ENCODE measurements at places on chromosomes 12 and 14.

DNA sequence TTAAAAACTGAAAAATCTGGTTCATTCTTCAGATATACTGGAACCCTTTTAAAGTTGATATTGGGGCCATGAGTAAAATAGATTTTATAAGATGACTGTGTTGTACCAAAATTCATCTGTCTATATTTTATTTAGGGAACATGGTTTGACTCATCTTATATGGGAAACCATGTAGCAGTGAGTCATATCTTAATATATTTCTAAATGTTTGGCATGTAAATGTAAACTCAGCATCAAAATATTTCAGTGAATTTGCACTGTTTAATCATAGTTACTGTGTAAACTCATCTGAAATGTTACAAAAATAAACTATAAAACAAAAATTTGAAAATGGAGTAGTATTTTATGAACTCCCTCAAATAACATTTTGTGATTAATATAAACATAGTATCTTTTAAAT is 14.2 kb downstream of the PTGER2 start:
- H3K36me3 ChIP-seq, result peaks cover 49% of the 10 kb centered on the region
- peaks cover 85% of the 10 kb centered on the region for H3K4me1 ChIP-seq
- no peaks in the 10 kb centered on the region for H3K27me3 ChIP-seq
- no peak for DNase-seq
- peak overlapping the region; percentile 74 for H3K27ac ChIP-seq

GRCh38 chr14:64467566-64467965 is 2.3 kb downstream of the AKAP5 start:
- no peaks in the 10 kb centered on the region for H3K27me3 ChIP-seq
- no peak for DNase-seq
- peaks cover 7% of the 10 kb centered on the region for H3K36me3 ChIP-seq
- no peak overlapping the region for H3K4me3 ChIP-seq

- no peak overlapping the region for H3K27ac ChIP-seq
- peaks cover 11% of the 10 kb centered on the region for H3K4me1 ChIP-seq
- no peak for DNase-seq
Observed at GRCh38 chr12:1779783-1780182, 40.6 kb upstream of the LRTM2 start.

GRCh38 chr12:27309293-27309994 is 23.2 kb upstream of the BMAL2 start:
- peaks cover 18% of the 10 kb centered on the region for H3K36me3 ChIP-seq
- DNase-seq, result no peak
- no peaks in the 10 kb centered on the region for H3K27me3 ChIP-seq
- H3K27ac ChIP-seq, result no peak overlapping the region
- peaks cover 7% of the 10 kb centered on the region for H3K4me1 ChIP-seq
